ENCODE measurements at places on chromosomes 7 and 10.

GRCh38 chr10:70302292-70302691 lies 18.5 kb upstream of the NPFFR1 start:
- no peak for DNase-seq

DNA sequence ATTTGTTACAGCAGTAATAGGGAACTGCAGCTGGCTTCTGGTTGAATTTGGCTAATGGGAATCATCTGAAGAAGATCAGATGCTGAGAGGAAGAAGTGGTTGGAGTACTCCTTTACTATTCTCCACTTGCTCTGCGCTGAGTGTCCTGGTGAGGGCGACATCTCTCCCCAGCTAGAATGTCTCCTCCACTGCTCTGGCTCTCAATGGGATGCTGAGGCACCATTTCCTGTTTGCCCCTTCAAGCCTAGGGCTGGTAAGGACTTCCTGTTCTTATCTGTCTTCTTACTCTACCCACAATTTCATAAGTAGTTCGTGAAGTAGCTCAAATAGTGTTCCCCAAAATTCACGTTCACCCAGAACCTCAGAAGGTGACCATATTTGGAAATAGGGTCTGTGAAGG lies 43.2 kb upstream of the TES start:
- DNase-seq, result no peak

DNA sequence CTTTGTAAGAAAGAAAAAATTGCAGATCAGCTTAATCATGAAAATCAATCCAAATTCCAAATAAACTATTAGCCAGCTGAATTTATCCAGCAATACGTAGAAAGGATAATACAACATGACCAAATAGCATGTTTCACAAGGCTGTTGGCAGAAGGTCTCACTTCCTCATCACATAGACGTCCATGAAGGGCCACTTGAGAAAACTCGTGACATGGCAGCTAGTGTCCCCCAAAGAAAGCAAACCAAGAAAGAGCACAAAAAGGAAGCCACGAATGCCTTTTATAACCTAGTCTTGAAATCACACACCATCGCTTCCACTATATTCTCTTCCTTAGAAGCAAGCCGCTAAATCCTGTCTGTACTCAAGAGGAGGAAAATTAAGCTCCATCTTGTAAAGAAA lies 105.6 kb upstream of the NRBF2 start:
- DNase-seq, result no peak

GRCh38 chr7:10939237-10939910 lies 34.3 kb upstream of the PHF14 start:
- no peak for DNase-seq

GRCh38 chr7:150399421-150400007 lies 20.4 kb downstream of the ZNF775 start:
- DNase-seq, result no peak

DNA sequence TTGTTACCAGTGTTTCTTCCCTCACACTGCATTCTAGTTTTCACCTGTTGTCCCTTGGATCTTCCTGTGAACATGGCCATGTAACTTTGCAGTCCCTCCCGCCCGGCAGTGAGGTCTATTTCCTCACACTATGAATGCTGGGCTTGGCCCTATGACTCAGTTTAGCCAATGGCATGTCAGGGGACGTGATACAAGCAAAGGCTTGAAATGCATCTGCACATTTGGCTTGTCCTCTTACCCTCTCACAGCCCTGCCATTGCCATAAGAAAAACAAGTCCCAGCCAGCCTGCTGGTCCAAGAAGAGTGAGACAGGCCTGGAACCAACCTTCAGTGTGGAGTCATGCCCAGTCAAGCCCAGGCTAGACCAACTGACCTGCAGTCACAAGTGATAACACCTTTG lies 17.1 kb upstream of the EZH2 start:
- DNase-seq, result no peak

DNA sequence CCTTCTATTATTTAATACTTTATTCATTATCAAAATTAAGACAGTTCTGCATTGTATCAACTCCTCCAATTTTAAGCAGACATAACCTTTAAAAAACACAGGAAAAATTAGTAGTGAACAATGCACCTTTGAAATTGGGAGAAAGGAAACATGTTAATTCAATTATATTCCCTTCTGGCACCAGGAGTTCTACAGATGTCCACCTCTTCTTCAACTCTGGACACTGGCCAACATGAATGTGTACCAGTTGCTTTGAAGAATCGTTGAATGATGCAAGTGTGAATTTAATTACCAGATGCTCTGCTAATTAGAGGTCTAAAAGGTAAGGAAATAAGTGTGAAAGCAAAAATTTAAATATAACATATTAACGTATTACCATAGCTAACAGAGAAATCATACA lies 206.7 kb upstream of the IGFBP3 start:
- DNase-seq, result no peak

DNA sequence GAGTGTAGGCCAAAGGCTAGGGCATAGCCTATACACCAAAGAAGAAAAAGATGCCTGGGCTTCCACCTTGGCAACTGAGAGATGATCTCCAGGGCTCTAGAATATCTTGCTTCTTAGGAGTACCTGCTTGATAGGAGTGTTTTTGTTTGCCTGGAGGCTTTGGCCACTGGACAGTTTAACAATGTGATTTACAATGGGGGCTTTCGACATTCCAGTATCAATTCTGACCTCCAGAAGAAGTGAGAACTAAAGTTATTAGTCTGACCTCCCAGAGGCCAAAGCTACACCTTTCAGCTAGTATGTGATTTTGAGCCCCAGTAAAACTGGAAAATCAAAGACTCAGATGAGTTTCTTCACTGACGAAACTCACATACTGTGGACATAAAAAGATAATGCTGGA lies 96.1 kb downstream of the JMJD1C start:
- no peak for DNase-seq

GRCh38 chr7:2175091-2175490 lies 57.7 kb downstream of the MAD1L1 start:
- no peak for DNase-seq

DNA sequence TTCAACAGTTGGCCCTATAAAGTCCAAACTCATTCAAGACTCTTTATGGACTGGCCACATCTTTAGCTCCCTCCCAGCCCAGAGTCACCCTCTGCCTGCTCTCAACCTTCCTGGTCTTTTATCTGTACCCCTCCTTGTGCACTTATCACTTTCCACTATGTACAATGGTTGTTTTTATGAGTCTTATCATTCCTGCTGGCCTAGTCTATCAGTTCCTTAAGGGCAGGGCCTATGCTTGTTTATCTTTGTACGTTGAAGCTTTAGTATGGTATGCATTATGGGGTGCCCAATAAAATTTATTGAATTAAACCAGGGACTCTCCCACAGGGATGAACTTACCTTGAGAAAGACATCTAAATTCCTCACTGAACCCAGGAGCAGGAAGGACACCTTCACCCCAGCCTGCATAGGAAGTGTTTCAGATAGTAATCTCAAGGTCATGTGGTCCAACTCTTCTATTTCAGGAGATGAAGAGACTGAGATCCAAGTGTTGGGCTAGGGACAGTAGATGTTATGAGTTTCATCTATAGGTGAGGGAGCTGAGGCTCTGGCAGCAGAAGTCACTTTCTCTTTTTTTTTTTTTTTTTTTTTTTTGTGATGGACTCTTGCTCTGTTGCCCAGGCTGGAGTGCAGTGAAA lies 13.3 kb upstream of the PDCD4 start:
- DNase-seq, result no peak

- DNase-seq, result no peak
Measured at GRCh38 chr10:121510201-121510771, 88.0 kb downstream of the FGFR2 start.

DNA sequence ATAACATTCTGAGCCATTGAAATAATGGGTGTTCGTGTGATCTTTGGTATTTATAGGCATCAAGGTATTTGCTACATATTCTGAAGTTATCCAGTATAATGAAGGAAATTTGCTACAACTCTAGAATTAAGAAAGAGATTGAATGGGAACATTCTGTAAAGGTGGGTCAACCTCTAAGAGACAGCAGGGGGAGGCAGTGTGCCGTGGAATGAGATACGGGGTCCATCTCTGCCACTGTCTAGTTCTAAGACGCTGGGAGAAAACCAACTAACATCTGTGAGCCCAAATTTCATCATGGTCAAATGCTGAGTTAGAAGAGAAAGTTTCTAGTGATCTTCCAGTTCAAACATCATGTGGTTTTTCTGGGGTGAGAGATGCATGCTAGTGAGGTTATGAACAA lies 368.9 kb downstream of the SORCS1 start:
- no peak for DNase-seq

- no peak for DNase-seq
Measured at GRCh38 chr7:10239695-10240345, 733.9 kb upstream of the PHF14 start.

DNA sequence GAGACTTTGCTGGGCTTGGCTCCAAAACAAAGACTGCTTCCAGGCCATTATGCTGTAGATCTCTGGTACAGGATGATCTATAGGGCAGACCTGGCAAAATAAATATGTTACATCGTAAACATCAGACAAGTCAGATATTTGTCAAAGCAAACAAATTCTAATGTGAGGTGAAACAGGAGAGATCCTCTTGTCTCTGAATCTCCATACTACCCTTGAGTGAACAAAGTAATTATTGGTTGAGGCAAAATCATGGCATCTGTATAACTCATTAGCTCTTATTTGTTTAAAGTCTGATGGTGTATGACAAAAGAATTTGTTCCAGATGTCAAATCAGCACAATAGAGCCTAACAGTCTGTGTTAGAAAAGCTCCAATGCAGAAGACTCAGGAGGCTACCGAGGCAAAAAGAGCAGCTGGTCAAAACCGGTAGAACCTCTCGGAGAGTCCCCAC lies 1291.5 kb downstream of the TYW1 start:
- no peak for DNase-seq

DNA sequence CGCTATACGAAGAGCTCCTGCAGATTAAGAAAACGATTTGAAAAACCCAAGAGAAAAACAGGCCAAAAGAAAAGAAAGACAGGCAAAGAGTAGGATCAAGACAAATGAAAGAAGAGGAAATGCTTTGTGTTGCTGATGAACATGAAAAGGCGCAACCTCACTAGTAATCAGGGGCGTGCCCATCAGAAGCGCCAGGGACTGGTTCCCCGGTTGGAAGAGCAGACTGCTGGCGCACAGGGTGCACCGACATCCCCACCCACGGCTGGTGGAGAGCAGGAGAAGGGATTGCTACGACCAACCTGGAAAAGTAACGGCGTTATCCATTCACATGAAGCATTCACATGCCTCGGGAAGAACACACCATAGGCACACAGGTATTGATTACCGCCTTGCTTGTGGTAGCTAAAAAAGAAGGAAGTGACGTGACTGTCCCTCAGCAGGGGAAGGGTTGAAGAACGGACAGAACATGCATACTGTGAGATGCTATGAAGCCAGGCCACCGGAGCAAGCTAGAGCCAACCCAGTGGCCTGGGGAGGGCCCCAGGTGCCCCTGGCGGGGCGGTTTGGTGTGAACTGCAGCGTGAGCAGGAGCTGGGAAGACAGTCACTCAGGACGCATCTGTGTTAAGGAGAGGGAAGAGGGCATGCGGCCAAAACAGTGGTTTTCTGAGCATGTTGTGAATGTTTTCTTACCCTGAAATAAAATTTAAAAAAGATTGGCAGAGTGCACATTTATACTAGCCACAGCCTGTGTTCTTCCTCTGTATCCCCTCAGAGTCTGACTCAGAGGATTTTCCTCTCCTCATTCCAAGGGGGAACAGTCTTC lies 18.3 kb downstream of the AGAP3 start:
- no peak for DNase-seq

- DNase-seq, result no peak
Measured at GRCh38 chr10:25725917-25726716, 207.9 kb upstream of the MYO3A start.

DNA sequence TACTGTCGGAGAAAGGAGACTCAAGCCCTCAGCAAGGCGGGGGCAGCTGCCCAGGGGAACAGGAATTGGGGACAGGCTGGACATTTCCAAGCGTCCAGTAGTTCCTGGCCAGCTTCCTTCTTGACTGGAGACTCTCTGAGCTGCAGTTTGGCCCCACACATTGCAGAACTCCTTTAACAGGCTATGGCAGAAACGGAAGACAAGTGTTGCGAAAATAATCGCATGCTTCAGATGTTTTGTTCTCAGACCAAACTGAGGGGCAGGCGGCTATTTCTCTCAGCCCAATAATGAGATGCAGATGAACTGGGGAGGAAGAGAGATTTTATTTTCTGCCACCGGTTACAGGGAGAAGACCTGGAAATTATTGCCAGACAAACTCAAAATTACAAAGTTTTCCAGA lies 88.0 kb upstream of the PFKP start:
- DNase-seq, result no peak

DNA sequence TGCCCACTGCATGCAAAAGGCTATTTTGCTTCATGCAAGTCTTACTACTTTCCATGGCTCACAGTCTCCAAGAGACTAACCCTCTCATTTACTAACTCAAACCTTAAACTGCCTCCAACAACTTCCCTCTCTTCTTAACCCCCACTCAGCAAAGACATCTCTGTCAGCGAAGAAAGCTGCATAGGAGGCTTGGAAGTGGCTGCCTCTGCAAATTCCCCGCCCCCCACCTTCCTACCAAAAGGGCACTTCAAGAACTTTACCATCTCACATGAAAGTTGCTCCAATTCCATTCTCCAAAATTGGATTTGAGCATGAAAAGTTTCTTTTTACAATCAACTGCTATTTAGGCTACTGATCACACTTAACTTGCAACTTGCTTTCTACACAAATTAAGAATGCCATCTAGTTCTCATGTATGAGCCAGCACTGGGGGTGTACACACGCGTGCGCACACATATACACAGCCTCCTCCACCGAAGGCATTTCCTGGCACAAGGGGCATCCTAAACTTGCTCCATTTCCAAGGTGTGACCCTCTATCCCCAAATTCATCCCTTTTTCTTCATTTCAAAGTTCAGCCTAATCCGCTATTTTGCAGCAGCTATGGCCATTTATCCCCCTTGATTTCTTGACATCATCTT lies 1.8 kb downstream of the CCDC6 start:
- no peak for DNase-seq

GRCh38 chr10:10222304-10222841 lies 795.3 kb upstream of the CELF2 start:
- no peak for DNase-seq

DNA sequence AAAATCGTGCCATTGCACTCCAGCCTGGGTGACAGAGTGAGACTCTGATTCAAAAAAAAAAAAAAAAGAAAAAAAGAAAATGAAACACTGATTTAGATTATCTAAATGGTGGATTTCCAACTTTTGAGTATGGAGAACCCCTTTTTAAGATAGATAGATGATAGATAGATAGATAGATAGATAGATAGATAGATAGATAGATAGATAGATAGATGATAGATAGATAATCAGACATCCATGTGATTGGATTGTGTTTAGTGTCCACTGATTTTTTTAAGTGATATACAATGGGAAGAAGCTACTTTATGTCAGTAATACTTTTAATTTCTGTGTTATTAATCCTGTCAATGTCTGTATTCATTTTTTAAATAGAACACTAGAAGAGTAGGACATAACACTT lies 6.0 kb downstream of the OIT3 start:
- no peak for DNase-seq

- no peak for DNase-seq
Measured at GRCh38 chr10:34178756-34179155, 636.3 kb downstream of the PARD3 start.

DNA sequence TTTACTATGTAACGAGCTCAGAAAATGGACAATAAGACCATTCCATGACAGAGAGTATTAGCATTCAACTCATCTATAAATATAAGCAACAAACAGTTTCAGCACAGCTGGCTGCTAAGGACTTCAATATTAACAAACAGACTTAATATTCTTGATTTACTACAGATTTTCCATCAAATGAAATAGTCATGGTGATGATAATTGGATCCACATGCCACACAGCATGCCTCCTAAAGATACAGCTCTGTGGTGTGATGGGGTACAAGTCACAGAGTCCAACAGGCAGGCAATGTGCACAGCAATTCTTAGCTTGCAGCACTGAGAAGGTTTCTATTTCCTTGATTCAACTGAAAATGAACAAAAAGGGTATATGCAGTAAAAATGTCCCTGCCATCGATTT lies 54.0 kb downstream of the DOCK4 start:
- no peak for DNase-seq

Data from activated T-cell treated with anti-CD3 and anti-CD28 coated beads for 48 hours (primary cell).